ENCODE measurements at places on chromosomes 2 and 18.

DNA sequence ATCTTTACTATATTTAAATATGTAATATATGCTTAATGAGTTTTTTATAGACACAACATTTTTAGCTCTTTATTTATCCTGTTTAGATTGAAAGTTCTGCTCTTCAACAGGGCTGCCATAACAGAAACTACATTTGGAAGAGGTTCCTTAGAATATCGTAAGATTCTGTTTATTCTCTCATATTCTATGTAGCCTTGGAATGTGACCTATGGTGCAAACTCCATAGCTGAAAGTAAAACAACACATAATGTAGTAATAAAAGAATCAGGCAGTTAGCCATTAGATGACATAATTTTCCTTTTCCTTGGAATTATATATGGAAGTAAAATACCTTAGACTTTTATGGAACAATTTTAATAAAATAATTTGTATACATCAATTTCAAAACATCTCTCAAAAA, 91.3 kb downstream of the ZNF804A start:
- DNase-seq: no peak

GRCh38 chr18:21331065-21331464, 89.0 kb downstream of the GREB1L start:
- no peak for DNase-seq

GRCh38 chr2:98793897-98794830, 63.2 kb upstream of the MGAT4A start:
- no peak for DNase-seq

GRCh38 chr2:58515827-58516573, 274.9 kb upstream of the FANCL start:
- DNase-seq: no peak

GRCh38 chr2:45980161-45980865, 316.9 kb upstream of the EPAS1 start:
- DNase-seq: no peak

DNA sequence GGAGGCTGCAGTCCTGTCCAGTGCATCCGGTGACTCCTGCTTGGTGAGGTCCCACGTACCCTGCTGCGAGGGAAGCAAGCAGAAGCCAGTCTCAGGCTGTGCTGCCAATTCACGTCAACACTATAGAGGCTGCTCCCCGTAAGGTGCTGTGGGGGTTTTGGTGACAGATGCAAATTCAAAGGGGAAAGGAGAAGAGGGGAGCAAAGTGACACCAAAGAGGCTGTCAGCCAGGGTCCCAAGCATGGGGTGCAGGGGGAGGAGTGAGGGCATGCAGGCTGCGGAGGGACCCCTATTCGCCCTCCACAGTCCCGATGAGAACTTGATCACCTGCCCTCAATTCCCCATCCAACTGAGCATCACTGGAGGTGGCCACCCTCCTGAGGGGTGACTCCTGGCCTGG, 179.4 kb upstream of the HS6ST1 start:
- DNase-seq: no peak

DNA sequence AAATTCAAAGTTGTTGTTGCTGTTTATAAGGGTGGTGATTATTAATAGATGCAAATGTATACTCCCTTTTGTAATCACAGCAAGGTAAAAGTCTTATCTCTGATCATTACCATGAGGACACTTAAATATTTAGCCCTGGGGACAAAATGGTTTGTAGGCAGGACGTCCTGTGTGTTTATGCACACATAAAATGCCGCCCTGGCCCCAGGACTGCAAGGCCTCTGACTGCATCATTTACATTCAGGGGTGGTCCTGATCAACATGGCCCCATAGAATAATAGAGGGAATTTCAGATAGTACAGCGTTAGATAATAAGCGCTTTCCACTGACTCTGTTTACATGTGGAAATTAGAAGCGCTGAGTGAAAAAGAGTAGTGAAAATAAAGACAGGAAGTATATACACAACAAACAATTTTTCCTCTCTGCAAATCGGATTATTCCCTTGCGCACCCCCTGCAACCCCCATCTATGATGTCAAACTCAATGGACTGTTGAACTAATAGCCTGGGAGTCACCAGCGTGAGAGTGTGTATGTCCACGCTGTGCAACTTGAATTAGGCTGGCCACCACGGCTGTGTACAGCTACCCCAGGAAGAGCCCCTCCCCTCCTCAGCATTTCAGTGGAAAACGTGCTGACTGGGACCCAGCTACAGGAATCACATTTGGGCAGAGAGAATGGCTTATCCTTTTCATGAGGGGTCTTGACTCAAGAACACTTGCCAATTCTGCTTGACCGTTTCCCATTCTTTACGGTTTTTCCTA, 291.5 kb downstream of the SOX11 start:
- no peak for DNase-seq

- no peak for DNase-seq
Measured at GRCh38 chr2:16247326-16248122, 307.2 kb downstream of the MYCN start.

GRCh38 chr18:61817086-61817485, 75.7 kb downstream of the RNF152 start:
- no peak for DNase-seq

- DNase-seq: peak; percentile 96
Measured at GRCh38 chr2:6977113-6977741, 60.0 kb downstream of the RNF144A start.

GRCh38 chr2:232761301-232761907, 15.0 kb downstream of the KCNJ13 start:
- peak; percentile 47 for DNase-seq

DNA sequence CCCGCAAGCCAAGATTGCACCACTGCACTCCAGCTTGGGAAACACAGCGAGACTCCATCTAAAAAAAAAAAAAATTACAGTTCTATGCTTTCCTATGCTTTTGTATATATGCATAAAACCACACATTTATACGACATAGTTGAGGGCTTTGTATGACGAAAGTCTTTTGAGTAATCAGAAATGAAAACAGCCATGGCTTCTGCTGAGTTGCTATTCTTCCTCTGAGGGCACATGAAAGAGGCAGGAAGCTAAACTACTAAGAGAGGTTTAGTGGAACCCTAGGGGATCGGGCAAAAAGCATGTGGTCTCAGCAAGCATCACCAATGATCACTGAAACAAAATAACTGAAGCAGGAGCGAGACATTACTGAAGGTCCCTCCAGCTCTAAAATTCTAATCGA, 99.6 kb downstream of the ZAP70 start:
- DNase-seq: no peak

- DNase-seq: peak; percentile 16
Measured at GRCh38 chr2:179512281-179513035, 247.8 kb upstream of the SESTD1 start.

DNA sequence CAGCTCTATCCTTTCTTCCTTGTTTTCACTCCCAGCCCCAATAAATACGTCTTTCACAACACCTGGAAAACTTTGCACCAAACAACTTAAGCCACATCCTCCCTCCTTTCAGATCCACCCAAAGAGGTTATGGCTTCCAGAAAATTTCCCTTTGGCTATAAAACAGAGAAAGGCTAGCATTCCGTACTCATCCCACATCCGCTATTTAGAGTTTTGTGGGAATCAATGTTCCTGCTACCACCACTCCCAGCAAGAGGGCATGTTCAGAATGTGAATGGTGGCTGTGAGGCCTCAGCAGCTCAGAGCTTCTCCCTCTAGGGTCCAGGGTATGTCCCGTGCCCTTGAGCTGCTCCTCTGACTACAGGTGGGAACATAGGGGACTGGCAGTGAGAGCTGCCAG, 214.6 kb downstream of the NCK2 start:
- no peak for DNase-seq

GRCh38 chr2:157325786-157326185, at the start of gene ERMN:
ERMN (minus strand) TSS chr2:157325824; CDS start chr2:157325642, 182 bp downstream.
- no peak for DNase-seq

DNA sequence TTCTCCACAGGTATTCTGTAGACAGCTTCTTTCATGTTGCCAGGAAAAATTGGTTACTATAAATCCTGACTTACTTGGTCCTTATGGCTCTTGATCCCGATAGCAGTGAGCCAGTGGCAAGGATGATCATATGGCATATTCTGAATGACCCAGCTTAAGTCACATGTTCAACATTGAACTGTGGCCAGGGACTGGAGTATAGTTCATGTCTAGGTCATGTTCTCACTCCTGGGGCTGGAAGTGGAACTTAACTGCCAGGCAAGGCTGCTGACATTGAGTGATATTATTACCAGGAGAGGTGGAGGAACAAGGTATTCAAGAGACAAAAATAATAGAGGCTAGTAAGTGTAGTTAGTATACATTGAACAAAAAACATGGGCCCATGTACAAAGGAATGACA, 26.2 kb downstream of the R3HDM1 start:
- no peak for DNase-seq

DNA sequence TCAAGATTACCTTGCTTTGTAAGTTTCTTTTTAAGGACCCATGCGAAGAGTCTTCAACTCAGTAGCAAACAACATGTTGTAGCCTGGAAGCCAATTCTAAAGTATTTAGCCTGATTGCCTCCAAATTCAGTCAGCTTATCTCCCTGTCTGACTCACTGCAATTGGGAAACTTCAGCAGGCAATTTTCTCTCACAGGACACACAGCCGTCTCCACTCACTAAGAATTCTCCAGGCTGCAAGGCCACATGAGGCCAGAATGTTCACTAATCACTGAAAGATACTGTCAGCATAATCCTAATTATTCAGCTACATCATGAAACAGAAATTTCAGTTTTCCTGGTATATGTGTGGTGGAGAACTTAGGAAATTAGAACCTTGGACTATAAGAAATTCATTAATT, 78.1 kb upstream of the PDE1A start:
- DNase-seq: no peak

- DNase-seq: no peak
Measured at GRCh38 chr18:79030680-79031079, 38.5 kb upstream of the ATP9B start.

DNA sequence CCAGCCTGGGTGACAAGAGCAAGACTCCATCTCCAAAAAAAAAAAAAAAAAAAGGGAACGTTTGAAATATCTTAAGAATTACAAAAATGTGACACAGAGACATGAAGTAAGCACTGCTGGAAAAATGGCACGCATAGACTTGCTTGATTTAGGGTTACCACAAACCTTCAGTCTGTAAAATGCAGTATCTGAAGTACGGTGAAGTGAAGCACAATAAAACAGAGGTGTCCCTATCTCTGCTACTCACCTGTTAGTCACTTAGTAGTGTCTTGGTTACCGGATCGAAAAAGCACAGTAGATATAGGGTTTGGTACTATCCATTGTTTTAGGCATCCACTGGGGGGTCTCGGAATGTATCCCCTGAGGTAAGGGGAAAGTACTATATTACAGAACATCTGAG, 11.6 kb upstream of the GREB1L start:
- no peak for DNase-seq

DNA sequence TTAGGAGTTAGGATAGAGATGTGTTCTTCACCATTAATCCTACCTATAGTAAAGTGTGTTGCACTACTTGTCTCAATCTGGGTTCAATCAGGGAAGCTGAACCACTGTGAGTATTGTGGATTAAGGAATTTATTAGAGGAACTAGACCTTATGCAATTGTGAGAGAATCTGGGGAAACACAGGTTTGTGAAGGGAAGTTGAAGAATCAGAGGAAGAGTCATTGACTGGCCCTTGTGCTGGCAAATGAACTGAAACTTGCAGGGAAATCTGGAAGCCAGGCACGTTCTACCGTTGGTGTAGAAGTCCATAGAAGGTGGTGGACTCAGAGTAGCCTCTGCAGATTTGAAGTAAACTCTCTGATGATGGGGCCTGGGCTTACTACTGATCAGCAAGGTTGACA, 44.7 kb upstream of the HK2 start:
- DNase-seq: no peak

DNA sequence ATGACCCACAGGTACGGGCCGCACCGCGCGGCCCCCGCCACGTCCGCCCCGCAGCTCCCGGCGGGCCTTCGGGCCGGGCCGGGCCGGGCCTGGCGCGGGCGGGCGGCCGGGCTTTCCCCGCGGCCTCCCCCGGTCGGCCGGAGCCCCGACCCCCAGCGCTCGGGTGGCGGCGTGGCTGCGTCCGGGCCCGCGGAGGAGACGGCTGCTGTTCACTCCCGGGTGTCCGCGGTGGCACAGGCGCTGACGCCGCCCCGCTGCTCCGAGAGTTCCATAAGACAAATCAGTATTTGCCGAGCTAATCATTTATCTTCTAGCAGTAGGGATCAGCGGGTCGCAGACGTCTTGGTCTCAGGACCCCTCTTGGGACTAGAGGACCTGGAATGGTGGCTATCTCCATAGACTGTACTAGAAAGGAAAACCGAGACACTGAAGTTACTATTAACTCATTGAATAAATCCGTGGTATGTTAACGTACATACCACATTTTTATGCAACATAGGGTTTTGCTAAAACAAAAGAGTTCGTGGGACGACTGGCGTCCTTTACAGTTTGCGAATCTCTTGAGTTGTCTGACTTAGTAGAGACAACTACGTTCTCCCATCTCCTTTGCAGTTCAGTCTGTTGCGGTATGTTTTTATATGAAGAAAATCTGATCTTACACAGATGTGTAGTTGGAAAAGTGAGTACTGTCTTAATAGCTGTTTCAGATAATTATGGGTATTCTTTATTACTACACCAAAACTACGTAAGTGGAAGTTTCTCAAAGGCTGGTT, 500 bp downstream of the LIMS1 start:
- peak; percentile 40 for DNase-seq

DNA sequence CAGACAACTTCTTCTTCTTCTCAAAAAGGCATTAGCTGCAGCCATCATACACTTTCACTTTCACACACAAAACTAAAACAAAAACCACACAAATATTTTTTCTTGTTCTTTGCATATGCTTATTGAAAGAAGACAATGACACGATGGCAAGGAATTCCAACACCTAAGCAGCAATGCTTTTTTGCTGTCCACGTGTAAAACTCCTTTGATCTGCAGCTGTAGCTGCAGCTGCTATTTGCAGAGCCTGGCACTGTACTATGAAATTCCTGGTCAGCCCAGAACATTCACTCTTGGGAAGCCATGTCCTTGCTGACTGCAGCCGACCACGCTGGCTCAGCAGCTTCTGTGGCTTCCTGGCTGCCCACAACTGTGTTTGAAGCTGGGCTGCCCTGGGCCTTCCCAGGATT, 316.2 kb downstream of the CDH2 start:
- DNase-seq: peak; percentile 25

GRCh38 chr2:86490245-86490644, 49.1 kb downstream of the KDM3A start:
- DNase-seq: no peak

GRCh38 chr2:65437392-65438135, 5.2 kb upstream of the SPRED2 start:
- no peak for DNase-seq

DNA sequence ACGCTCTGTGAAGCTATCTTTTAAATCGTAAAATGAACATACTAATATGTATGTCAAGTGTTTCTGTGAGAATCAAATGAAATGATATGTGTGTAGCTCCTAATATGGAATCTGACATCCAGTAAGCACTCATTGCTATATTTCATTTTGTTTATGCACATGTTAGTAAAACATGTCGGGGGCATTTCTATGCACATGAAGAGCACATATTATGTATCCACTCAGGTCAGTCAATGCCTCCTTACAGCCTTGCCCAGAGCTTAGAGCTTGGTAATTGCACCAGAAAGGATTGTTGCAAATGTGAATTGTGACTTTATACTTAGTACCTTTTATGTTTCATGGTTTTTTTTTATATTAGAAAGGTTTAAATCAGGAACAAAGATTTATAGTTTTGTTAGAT, 463.7 kb upstream of the HNMT start:
- no peak for DNase-seq

Measured in cerebellar cortex (tissue), 1 donor.